ENCODE measurements at places on chromosomes 7 and 10. TPM values are rescaled to one million over a fixed set of nuclear protein-coding genes. Genes with fewer than 3 reads are reported as not detected.

NOM1 gene
- total RNA-seq, result 23.5 TPM

DNA sequence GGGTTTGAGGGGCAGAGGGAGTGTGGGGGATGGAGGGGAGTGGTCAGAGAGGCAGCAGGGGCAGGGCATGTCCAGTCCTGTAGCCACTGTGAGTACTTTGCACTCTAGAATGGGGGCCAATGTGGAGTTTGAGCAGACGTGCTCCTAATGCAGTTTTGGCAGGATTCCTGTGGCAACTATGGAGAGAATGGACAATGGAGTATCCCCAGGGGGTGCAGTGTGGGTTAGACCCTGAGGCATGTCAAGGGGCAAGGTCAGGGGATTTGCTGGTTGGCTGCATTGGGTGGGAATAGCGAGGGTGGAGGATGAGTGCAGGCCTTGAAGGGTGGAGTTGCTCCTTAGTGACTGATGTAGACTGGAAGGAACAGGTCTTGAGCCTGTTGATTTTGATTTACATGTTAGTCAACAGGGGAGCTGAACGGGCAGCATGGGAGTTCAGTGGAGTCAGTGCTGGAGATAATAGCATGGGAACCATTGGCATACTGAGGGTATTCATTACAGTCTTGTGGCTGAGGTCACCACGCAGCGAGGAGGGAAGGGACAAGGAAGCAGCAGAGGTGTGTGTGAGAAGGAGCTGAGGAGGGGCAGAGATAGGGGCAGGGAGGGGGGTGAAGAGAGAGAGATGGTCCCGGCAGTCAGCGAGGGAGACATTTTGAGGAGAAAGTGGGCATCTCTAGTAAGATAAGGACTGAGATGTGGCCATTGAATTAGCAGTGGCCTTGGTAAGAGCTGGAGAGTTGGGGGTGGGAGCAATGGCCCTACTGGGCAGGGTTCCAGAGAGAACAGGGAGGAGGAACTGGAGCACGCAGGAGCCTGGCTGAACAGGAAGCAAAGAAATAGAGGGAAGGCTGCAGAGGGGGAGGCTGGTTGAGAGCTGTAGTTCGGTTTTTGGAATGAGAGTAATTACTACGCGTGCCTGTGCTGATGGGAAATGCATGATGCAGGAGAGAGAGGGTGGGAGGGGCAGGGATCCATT, 112.7 kb downstream of the CCNY start:
- H3K27me3 ChIP-seq, result no peaks in the 10 kb centered on the region
- H3K4me1 ChIP-seq, result peaks cover 2% of the 10 kb centered on the region

DNA sequence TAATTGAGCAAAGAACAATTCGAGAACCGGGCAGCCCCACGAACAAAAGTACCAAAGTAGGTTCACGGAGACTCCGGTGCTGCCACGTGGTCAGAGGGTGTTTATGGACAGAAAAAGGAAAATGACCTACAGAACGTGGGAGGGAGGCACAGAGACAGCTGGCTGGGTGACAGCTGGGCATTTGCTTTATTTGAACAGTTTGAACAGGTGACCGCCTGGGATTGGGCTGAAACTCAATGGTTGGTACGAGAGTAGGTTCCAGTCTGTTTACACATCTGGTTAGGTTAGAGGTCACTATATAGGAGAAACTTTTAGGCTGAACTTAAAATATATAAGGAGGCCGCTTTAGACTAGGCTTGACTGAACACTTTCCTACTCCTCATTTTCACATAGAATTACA, 50.6 kb upstream of the CELF2 start:
- H3K4me3 ChIP-seq, result no peak overlapping the region
- no peaks in the 10 kb centered on the region for H3K4me1 ChIP-seq
- no peak overlapping the region for H3K27ac ChIP-seq
- H3K36me3 ChIP-seq, result no peaks in the 10 kb centered on the region
- no peaks in the 10 kb centered on the region for H3K27me3 ChIP-seq

DNA sequence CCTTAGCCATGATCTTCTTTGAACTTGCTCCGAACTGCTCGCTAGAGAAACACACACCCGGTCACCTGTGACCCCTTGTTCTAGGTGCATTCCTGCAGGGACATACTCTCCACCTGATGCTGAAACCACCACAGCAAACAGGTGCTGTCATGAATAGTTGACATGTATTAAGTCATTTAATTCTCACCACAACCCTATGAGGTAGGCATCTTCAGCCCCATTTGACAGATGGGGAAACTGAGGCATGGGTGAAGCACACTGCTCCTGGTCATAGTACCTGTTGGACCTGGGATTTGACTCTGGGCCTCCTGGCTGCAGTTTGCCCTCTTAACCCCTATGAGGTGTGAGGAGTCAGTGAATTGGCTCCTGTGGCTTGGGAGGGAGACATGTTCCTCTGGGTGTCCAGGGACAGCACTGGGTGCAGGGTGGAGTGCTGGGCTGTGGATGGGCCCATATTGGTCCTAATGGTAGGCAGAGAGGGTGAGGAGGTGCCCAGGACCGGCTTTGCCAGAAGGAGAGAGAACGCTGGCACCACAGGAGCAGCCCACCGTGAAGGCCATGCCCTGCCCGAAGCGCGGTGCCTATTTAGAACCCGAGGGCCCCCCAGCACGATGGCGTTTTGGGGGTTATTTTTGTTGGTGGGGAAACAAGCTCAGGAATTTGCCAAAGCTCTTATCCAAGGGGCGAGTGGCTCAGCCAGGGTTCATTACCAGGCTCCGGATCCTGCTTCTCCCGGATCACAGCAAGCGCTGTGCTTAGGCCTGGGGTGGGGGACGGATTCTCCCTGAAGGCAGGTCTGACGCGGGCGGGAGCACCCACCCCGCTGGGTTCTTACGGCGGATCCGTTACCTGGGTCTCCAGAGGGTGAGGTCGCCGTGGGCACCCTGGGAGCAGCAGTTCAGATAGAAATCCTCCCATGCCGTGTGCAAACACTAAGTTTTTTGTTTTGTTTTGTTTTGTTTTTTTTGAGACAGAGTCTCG, 52.3 kb downstream of the GLRX3 start:
- H3K4me3 ChIP-seq, result no peak overlapping the region
- no peak overlapping the region for H3K27ac ChIP-seq
- no peaks in the 10 kb centered on the region for H3K4me1 ChIP-seq
- DNase-seq, result no peak
- no peaks in the 10 kb centered on the region for H3K27me3 ChIP-seq

Measured in aorta (tissue), 5 donors.